Fibroblast of mammary gland (primary cell): ENCODE measurements at places on chromosomes 16 and 17.

GRCh38 chr17:40073454-40074174 lies 10.8 kb downstream of the THRA start:
- no peak for DNase-seq

- DNase-seq = no peak
Measured at GRCh38 chr17:50547736-50548083, 736 bp downstream of the SPATA20 start.

GRCh38 chr17:78538033-78538776 lies 39.0 kb downstream of the DNAH17 start:
- no peak for DNase-seq

DNA sequence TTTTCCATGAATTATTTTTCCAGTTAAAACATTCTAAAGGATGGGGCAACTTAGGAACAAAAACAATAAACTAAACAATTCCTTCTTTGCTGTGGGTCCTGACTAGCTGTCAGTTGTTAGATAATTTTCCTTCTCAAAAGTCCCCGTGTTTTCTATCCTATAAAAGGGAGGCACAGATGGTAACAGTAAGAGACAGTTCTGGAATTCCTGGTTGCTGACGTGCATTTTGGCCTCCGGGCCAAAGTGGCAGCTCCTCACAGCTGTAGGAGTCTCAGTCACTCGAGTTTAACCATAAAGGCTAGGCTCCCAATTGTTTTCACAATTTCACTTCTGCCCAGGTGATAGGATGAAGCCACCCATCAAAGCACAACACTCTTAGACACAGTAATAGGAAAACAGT lies 77.0 kb upstream of the ZNF423 start:
- DNase-seq = peak; percentile 30

DNA sequence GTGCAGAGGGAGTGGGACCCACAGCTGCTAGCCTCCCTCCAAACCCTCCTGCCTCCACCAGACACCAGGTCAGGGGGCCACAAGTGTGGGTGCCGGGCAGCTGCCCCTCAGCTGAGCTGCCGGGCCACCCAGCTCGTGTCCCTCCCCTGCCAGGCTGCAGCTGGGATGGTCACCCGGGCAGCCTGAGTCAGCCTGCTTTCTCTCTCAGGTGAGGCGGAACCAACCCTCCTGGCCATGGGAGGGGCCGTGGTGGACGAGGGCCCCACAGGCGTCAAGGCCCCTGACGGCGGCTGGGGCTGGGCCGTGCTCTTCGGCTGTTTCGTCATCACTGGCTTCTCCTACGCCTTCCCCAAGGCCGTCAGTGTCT lies 6.9 kb downstream of the SLC16A3 start:
- DNase-seq = no peak

- no peak for DNase-seq
Measured at GRCh38 chr17:28333083-28333746, 2.1 kb downstream of the IFT20 start.

- DNase-seq = no peak
Measured at GRCh38 chr16:70714581-70715054, 28.8 kb upstream of the MTSS2 start.

- DNase-seq = peak; percentile 85
Measured at GRCh38 chr17:12041312-12041711, 20.6 kb downstream of the MAP2K4 start.

- peak; percentile 73 for DNase-seq
Measured at GRCh38 chr16:46857368-46857945, 26.5 kb upstream of the C16orf87 start.

DNA sequence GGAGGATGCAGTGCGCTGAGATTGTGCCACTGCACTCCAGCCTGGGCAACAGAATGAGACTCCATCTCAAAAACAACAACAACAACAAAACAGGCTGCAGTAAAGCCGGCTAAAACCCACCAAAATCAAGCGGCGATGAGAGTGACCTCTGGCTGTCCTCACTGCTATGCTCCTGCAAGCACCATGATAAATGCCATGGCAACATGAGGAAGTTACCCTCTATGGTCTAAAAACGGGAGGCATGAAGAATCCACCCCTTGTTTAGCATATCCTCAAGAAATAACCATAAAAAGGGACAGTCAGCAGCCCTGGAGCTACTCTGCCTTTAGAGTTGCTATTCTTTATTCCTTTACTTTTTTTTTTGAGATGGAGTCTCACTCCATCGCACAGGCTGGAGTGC lies 8.4 kb upstream of the LGALS3BP start:
- DNase-seq = no peak

- no peak for DNase-seq
Measured at GRCh38 chr16:48422537-48422936, 37.3 kb upstream of the SIAH1 start.

DNA sequence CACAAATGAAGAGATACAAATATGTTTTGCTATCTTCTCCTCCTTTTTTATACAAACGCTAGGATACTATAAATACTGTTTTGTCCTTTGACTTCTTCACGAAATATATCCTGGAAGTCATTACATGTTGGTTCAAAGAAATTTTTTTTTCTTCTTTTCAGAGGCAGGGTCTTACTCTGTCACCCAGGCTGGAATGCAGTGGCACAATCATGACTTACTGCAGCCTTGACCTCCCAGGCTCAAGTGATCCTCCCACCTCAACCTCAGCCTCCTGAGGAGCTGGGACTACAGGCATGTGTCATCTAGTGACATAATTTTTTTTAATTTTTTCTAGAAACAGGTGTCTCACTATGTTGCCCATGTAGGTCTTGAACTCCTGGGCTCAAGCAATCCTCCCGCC lies 16.1 kb downstream of the CMC2 start:
- no peak for DNase-seq

GRCh38 chr16:12406926-12407690 lies 396.6 kb downstream of the CPPED1 start:
- DNase-seq = peak; percentile 24

DNA sequence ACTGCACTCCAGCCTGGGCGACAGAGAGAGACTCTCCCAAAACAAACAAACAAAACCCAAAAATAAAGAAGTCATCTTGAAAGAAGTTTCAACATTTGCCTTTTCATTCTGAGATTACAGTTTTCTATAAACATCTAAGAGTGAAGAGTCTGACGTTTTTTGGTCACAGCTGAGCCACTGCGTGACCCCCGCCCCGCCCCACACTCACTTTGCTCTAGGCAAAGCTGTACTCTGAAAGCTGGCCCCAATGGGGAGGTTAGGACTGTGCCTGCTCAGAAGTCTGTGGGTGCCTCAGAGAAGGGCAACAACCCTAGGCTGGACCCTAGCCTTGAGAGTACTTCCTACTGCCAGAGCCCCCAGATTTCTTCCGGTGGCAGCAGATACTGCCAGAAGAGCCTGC lies 19.3 kb downstream of the CYB5D2 start:
- no peak for DNase-seq

DNA sequence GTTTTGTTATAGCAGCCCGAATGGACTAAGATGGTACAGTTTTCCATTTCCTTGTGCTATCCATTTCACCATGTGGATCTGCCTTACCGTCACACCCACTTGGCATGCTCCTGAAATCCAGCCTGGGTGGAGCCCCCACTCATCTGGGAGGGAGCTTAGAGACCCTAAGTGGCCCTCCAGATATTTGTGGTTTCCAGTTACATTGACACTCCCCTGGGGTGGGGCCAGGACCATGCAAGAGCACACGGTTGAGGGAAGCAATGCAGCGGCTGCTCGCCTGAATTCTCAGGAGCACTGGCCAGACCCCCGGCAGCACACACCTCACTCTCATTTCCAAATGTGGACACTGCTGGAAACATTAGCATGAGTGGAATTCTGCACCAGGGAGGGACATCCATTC lies 231.1 kb downstream of the UTP18 start:
- DNase-seq = no peak

GRCh38 chr16:2204416-2205103 lies 694 bp upstream of the MLST8 start:
- no peak for DNase-seq

DNA sequence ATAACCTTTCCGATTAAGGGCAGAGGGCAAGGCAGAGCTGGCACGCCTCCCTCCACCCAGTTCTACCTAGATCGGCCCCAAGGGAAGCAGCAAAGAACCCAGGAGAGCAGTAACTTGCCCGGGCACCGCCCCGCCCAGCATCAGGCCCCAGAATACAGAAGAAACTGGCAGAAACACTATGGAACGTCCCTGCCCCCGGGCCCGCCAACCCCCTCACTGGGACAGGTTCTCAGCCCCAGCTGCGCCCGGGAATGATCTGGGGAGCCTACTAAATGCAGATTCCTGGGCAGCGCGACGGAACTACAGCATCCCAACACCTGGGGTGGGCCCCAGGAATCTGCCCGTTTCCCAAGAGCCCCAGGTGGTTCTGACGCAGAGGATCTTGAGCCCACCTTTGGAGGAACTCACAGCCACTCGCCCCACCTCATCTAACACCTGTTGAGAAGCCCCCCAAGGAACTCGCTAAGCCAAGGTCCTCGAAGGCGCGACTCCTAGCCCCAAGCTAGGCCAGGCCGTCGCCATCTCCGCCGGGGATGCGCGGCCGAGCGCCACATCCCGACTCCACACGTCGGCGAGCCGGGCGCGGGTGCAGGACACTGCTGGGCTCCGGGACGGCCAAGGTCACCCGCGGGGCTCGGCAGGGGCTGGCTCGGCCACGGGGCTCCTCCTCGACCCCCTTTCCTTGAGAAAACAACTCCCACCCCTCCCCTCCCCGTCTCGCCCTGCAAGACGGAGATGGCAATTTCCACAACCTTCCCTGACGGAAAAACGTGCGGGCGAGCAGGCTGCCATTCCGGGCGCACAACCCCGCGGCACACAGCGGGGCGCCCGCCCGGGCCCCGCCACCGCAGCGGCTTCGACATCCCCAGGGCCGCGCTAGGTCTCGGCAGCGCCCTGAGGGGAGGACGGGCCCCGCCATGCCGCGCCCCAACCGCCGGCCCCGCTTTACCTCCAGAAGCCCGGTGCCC lies 913 bp downstream of the CDIP1 start:
- no peak for DNase-seq

DNA sequence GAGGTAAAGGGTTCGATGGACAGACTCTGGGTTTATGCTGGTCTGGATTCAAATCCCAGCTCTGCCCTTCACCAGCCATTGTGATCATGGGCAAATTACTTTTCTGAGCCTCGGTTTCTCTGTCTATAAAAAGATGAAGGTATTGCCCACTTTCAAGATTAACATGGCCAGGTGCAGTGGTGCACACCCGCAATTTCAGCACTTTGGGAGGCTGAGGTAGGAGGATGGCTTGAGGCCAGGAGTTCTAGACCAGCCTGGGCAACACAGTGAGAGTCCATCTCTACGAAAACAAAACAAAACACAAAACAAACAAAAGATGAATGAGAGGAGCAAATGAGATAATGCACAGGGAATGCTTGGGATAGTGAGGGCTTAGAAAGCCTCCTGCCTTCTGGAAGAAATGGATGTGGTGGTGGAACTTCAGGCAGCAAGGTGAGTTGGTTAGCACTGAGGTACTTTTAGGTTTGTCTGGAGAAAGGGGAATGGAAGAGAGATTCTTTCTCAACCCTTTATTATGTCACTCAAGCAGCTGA lies 8.5 kb downstream of the ADGRG3 start:
- no peak for DNase-seq

DNA sequence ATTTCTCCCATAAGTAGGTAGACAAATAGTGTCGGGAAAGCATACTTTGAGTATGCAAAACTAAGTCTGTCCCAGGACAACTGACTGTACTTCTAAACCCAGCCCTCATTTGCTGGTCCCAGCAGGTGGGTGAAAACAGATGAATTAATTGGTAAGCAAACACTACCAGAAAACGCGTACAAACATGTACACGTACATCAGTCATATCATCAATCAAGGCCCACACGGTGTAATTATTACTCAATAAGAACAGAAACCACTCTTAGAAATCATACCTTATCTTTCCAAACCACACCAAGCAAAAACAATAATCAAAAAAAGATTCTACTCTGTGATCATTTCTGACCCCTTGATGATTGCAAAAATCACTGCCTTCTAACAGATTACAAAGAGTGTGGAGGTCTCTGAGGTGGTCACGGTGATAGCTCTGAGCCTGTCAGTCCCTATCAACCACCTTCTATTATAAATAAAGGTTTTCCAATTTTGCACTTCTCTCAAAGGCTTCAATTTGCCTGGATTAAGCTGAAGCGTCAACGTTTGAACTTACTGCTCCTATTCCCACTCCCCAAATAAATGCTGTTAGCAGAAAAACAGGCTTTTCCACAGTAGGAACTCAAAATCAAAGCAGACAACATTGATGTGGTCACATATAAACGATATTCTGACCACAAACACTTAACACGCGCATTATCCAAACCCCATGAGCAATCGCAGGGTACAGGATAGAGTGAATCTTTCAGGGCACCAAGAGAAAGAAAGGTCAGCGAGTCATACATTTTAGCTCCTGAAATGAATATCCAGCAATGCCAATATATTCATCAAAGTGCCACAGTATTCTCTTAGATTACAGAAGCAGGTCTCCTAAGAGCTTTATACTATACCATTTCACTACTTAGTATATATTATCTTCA lies 211.9 kb downstream of the STX8 start:
- peak; percentile 87 for DNase-seq

DNA sequence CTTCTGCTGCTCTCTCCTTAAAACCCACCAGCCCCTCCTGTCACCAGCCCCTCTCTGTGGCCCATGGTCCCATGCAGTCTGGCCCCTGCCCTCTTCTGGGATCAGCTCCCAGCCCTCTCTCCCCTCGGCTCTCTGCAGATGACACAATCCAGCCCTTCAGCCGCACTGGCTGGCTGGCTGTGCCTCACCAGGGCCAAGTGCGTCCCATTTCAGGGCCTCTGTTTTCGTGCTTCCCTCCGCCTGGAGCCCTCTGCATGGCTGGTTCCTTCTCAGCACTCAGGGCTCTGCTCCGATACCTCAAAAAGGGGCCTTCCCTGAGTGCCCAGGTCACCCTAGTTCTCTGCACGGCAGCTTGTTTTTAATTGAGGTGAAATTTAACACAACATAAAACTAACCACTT lies 124.3 kb downstream of the SOCS1 start:
- no peak for DNase-seq

- no peak for DNase-seq
Measured at GRCh38 chr16:53014287-53014686, 38.4 kb downstream of the CHD9NB start.

DNA sequence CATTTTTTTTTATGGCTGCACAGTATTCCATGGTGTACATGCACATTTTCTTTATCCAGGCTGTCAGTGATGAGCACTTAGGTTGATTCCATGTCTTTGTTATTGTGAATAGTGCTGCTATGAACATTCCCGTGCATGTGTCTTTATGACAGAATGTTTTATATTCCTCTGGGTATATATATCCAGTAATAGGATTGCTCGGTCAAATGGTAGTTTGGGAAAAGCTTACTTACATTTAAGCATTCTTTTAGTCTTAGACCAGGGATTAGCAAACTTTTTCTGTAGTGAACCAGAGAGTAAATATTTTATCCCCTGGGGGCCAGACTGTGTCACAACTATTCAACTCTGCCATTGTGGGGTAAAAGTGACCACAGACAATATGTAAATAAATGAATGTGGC lies 40.2 kb downstream of the MED13 start:
- no peak for DNase-seq

GRCh38 chr16:17377360-17378324 lies 93.1 kb downstream of the XYLT1 start:
- DNase-seq = peak; percentile 59
